Suprapubic skin (tissue), 4 donors: ENCODE measurements at places on chromosomes 16 and 17.

DNA sequence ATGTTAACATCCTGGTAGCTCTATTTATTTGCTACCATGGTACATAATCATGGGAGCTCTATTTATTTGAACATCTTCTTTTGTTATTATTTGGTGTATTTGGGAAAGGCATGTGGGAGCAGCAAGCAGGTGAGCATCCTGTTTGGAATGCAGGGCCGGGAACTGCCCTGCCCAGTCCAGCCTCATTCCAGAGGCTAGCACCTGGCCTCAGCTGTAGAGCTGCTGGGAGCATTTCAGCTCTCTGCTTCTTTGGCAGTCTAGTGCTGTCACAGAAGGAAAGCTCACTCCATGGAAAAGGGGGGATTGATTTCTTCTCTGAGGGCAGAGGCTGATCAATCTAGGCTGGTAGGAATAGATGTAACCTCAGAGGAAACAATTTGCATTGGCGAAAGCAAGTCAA, 112.5 kb downstream of the WWOX start:
- DNase-seq, result no peak

DNA sequence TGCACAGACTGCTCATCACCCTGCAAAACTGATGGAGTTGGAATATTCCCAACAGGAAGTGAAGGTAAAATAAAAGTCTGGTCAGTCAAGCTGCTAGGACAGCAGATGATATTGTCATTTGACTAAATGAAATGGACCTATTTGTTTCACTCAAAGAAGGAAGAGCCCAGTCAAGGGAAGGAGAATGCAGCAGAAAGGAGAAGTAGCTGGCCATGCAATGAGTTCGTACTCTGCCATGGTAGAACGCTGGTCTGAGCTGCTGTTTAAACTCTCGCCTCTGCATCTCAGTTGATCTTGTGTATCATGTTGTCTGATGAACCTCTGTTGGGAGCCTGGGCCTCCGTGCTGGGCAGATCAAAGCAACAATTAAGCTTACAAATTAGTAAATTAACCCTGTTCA, 15.6 kb upstream of the YPEL2 start:
- no peak for DNase-seq

DNA sequence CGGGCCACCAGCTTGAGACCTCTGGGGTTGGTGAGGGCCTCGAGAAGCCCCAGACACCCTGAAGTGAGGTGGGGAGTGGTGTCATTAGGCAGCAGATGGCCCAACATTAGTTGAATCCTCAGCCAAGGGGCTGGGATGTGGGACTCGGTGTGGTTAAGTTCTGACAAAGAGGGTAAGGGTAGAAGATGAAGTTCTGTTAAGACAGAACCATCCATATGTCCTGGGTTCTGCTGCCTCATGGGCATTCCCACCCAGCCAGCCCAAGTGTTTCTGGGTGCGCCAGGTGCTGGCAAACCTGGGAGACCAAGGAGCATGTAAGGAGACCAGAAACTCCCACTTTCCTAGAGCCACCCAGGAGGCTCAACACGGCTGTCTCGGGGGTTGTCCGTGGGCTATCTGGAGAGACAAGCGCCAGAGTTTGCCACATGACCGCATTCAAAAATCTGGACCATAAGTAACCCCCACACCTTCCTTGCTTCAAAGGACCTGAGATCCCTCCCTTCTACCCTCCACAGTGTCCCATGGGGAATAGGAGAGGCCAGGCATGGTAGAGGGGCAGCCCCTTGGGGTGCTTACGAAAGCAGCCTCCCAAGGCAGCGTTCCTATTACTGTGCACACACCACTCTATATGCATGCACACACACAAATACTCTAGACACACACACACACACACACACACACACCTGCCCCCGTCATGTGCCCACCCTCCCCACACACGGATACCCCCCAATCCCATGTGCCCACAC, 128.7 kb downstream of the C16orf78 start:
- peak; percentile 43 for DNase-seq

GRCh38 chr16:15672514-15673167, 22.6 kb downstream of the NDE1 start:
- peak; percentile 97 for DNase-seq

- DNase-seq, result no peak
These were observed 6.1 kb downstream of the ACACA start for GRCh38 chr17:37400505-37400904.

GRCh38 chr16:630249-630814, 453 bp upstream of the WFIKKN1 start:
- no peak for DNase-seq

DNA sequence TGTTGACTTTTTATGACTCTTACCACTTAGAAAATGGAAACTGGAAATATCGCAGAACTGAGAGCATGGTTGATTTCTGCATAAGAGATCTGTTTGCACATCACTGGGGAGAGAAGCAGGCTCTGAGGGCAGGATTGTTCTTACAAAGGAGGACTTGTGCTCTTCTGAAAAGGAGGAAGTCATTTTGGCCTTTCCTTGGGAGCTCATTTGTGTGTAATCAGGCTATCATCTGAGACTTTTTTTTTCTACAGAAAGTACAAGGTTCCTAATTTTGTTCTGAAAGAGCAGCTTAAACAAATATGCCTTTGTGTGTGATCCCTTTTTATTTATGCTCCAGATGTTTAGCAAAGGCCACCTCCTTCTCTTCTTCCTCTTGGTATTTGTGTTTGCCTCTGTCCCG, 145.7 kb upstream of the CACNG5 start:
- DNase-seq, result no peak

GRCh38 chr16:1494129-1494640, 1.0 kb downstream of the TELO2 start:
- DNase-seq, result peak; percentile 84

DNA sequence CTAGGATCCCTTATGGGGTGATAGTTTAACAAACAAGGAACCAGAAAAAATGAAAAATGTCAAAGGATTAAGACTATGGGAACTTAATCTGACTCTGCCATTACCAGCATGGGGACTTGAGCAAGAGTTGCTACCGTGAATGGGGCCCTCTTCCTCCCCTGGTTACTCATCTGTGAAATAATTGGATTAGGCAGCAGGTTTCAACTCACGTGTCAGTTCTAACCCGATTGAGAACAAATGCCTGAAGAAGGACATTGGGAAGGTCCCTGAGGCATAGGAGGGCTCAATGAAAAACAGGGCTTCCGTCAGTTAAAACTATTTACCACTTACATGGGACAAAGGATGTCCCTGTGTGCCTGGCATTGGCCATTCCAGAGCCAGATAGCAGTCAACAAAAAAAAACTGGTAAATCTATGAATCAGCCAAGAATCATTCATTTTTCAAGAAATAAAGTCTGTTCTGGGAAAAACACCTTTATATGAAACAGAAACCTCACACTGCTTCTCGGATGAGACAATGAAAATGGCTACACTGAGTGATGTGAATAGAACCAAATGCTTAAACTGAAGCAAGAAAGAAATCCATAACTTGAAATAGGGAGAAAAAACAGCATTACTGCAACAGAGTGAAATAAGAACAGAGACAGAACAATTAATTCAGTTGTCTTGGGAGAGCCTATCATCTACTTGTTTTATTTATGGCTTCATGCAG, 104.3 kb downstream of the ADAMTS18 start:
- no peak for DNase-seq

DNA sequence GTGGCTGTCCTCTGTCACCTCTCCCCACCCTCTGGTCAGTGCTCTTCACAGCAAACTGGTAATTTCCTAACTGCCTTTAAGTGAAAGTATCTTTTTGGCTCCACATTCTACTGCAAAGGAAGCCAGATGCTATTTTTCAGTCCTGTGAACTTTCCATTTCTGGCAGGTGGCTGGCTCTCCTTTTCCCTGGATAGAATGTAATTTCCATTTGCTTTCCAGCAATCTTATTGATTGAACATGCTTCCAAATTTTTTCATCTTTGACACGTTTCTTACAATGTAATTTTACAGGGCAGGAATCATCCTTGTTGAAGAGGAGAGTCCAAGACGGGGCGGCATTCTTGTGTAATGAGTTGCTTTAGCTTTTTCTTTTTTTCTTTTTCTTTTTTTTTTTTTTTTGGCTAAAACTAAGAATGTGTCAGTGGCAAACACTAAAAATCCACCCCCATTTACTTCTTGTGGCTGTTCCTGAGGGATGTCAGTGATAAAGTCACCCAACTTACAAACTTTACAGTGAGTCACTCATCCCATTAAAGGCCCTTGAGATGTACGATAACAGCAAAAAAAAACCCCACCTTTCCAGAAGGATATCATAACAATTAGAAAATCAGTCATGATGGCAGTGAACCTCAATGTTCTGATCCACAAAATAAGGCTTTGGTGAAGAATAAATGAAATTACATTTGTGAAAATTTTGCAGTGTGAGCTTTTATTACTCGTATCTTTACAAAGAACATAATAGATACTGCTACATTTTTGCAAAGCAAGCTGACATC, 29.4 kb upstream of the PRKCA start:
- DNase-seq, result no peak

DNA sequence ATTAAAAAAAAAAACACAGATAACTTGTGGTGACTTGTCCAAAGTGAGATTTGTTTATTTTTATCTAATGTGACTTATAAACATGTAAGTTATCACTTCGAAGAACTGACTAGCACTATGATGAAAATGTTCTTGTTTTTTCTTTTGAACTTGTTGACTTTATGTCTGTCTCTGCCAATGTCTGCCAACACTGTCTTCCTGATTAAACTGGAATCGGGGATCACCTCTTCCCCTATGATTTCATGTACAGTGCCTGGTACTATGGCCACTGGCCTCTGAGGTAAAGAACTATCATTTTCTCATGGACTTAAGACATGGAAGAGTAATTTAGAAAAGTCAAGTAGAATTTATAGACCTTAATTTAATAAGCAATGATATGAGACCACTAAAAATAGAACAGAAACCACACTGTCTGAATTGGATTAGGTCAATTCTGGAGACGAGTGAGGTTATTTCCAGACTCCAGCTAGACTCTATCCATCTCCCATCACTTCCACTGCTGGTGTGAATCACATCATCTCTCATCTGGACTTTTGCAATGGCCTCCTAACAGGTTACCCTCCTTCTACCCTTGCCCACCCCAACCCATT, 8.9 kb downstream of the C17orf78 start:
- no peak for DNase-seq

DNA sequence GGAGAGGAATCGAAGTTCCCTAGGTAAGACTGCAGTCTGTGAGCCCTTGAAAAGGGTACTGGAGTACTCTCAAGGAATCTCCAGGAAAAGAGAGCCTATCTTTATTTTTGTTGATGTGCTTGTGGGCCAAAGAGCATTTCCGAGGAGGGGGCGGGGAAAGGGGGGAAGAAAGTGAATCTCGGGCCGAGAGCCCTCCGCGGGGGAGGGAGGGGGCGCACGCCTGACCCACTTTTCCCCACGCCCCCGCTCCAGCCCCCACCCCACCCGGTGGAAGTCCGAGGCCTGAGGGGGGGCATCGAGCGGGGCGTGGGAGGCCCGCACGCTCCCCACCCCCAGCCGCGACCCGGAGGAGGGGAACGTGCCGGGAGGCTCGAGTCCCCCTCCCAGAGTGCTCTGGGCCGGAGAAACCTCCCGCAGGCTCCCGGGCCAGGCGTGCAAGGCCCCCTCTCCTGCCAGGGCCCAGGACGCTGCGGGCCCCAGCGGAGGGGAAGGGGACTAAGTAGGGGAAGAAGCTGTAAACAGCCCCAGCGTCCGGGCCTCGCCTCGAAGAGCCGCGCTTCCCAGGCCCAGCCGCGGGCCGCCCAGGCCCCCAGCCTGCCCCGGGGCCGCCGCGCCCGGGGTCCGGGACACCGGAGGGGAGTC, 444 bp downstream of the HELZ start:
- no peak for DNase-seq

- no peak for DNase-seq
These were observed 216.0 kb downstream of the PMP22 start for GRCh38 chr17:15048933-15049794.

DNA sequence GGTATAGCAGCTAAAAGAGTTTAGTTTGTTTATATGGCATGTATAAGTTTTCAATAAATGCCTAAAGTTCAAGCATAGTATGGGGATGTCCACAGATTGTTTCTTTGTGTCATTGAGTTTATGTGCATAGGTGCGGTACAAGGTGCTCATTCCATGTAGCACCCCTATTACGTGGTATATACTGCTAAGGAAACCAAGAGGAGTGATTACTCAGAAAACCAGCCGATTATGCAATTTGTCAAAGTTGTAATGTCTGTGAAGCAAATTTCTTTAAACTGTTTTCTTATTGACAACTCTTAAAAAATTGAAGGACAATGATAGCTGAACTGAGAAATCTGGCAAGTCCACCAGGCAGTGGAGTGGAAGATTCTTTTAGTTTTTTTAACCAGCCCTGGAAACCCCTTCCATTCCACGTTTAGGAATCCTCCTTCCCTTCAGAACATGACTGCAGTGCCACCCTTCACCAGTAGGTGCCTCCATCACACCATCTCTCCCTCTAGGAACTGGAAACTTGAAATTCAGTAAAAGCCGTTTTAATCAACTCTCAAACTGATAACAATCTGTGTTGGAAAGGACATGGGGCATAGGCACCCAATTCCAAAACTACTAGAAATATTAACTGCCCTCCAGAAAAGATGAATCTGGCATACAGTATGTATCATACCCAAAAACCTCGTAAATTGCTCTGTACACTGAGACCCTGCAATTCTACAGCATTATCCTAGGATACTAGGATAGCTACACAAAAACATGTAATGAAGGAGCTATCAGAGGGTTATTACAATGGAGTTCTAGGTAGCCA, 43.5 kb downstream of the REXO5 start:
- peak; percentile 81 for DNase-seq

GRCh38 chr16:89805136-89805905, 11.1 kb downstream of the FANCA start:
- no peak for DNase-seq

- DNase-seq, result no peak
These were observed 16.2 kb downstream of the CA4 start for GRCh38 chr17:60165971-60166370.

GRCh38 chr16:84864326-84864955, 44.7 kb downstream of the CRISPLD2 start:
- DNase-seq, result no peak

DNA sequence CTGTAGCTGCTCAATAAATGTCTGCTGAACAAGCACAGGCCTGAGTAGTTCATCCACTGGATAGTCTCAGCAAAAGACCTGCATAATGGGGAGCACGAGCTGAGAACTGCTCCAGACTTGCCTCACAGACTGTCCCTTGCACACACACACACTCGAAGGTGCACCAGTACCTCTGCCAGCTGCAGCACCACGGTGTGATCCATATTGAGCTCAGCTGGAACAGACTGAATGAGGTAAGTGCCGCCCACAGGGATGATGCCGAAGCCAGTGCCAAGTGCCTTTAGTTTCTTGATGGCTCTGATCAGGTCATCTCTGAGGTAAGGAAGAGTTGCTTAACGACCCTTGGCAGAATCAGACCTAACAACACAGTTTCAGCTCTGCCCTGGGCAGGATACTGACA, 11.6 kb downstream of the SNF8 start:
- no peak for DNase-seq

DNA sequence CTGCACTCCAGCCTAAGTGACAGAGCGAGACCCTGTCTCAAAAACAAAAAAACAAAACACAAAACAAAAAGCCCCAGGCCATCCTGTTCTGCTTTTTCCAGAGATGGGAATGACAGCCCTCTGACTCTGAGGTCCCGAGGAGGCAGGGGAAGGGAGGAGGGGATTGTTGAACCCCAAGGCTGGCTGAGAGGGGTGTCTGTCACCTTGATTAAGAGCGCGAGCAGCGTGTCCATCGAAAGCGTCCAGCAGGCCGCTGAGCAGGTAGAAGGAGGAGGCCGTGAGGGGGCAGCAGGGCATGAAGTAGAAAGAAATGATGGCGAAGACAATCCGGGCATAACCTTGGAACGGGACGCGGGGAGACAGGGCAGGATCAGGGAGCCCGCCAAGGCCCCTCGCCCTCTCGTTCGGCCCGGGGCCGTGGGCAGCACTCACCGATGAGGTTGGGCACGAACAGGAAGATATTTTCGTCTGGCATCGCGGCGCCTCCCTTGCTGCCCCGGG, 593 bp downstream of the CDIPT start:
- no peak for DNase-seq

GRCh38 chr17:38657824-38658740, 16.7 kb downstream of the EPOP start:
- no peak for DNase-seq
